NCI-H187 (cell line): ENCODE measurements at places on chromosomes 7 and 10.

GRCh38 chr10:69382382-69383117 is 34.2 kb downstream of the TACR2 start:
- no peak for DNase-seq

- DNase-seq: no peak
Observed at GRCh38 chr10:44935966-44936295, 23.7 kb upstream of the RASSF4 start.

- DNase-seq: no peak
Observed at GRCh38 chr10:74083304-74083703, 67.3 kb downstream of the AP3M1 start.

DNA sequence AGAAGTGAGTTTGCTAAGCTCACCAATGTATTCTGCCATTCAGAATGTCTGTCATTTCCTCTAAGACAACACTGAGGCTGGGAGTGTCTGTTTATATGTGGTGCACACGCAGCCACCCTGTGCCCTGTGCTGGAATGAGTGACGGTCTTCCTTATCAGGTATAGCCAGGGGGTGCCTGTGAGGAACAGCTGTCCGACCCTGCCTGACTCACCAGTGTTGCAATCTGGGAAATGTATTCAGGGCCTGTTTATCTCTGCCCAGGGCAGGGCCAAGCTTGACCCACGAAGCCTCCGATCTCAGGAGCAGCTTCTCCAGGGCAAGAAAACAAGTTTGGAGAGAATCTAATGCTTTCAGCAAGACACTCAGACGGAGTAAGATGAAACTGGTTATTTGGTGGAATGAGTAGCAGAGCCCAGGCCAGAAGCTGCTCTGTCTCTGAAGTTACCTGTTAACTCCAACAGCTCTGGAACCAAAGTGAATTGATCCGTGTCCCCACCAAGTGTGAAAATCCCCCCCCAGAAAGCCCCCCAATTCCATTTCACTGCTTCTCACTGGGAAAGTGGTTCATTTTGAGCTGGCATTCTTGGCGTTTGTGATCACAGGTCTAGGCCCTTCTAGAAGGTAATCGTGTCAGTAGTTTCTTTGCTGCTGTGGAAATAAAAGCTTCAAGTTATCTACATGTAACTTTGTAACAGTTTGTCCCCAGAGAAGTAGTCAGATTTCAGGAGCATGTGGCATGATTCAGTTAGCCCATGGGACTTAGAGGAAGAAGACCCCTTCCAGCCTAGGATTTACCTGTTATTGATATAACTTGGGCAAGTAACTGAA is 6.1 kb upstream of the UBE2H start:
- no peak for DNase-seq
